ENCODE measurements at places on chromosomes 6 and 20. TPM values are rescaled to one million over a fixed set of nuclear protein-coding genes. Genes with fewer than 3 reads are reported as not detected.

The ROMO1 gene
- polyA plus RNA-seq, result 755 TPM

The HLA-DRB1 gene
- polyA plus RNA-seq, result 45.4 TPM

The C6orf118 gene
- not detected for polyA plus RNA-seq

The IL17F gene
- polyA plus RNA-seq, result not detected

The C20orf141 gene
- not detected for polyA plus RNA-seq

The COL11A2 gene
- 0.67 TPM for polyA plus RNA-seq

The NELFE gene
- 62.6 TPM for polyA plus RNA-seq

GRCh38 chr6:149782337-149782736, 32.8 kb downstream of the PCMT1 start:
- no peak for DNase-seq

DNA sequence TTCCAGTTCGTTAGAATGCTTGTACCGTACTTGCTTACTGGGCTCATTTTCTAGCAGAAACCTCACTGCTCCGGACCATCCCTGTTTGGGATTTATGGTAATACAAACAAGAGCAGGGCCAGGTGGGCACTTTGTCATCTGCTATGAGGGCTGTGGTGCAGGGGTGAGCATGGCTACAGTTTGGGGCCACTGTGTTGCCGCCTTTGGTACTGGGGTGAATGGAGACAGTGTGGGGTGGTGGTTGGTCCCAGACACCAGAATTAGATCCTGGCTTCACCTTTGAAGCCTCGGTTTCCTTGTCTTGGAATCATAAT, 95.0 kb downstream of the TOX2 start:
- DNase-seq, result no peak

- DNase-seq, result no peak
Measured at GRCh38 chr20:5592823-5593739, 157.1 kb upstream of the SHLD1 start.

DNA sequence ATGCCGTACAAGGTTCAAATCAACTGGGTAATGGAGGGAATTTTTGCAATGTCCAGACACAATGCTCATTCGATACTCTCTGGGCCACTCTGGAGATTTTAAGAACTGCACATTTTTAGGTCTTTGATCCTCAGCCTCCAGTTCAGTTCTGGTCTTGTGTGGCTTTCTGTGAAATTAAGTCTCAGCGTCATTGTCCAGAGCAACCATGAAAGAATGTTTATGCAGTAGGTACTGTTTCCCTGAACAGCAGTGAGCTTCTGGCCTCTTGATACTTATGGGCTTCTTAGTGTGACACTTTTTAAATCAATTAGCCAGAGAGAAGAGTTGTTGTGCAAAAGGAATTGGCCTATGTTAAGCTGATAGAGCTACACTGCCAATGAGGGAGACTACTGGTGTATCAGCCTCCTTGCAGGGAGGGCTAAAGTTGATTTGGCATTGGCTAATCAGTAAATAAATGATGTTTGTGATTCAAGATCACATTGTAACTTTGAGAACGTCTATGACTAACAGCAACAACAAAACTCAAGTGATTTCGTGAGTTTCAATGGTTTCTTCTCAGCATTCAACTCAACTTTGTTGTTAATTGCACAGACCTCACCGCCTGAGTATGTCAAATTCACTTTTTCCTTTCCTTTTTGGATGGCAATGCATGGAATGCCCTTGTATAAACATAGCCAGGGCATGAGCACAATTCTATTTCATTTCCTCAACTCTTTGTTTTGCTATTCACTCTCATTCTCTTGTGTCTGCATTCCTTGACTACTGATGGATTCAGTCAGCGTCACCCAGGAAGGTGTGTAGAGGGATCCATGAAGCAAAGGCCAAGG, 85.1 kb downstream of the GJA1 start:
- DNase-seq, result no peak

GRCh38 chr6:32439602-32440214, at the start of gene HLA-DRA:
TSS of gene HLA-DRA (plus strand) at chr6:32439887. CDS start at chr6:32439951, 64 bp downstream.
- peak; percentile 94 for DNase-seq

GRCh38 chr20:10105046-10105445, 70.3 kb downstream of the ANKEF1 start:
- no peak for DNase-seq

DNA sequence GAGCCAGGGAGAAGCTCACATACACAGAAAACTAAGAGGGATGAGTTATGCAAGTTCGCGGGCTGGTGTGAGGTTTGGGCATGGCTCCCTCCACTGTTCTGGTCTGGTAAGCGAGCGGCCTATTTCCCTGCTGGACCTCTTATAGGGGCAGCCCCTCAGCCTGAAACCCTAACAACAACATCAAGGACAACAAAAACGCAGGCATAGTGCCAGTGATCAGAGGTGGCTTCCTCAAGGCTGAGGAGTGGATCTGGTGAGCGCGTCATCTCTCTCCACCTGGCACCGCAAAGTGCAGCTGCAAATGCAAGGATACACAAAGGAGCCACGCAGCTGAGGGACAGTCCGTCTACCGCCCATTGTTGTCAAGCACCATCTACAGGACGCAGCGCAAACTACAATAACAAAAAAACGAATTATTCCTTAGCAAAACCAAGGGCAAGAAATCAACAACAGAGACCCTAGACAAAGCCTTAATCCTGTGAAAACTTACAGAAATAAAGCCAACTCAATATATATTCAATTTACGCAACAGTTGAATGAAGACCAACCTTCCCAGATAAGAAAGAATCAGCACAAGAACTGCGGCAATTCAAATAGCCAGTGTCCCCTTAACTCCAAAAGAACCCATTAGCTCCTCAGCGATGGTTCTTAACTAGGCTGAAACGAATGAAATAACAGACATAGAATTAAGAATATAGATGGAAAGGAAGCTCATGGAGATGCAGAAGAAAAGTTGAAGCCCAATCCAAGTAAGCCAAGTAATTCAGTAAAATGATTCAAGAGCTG, 9.2 kb upstream of the DEFB110 start:
- peak; percentile 45 for DNase-seq

DNA sequence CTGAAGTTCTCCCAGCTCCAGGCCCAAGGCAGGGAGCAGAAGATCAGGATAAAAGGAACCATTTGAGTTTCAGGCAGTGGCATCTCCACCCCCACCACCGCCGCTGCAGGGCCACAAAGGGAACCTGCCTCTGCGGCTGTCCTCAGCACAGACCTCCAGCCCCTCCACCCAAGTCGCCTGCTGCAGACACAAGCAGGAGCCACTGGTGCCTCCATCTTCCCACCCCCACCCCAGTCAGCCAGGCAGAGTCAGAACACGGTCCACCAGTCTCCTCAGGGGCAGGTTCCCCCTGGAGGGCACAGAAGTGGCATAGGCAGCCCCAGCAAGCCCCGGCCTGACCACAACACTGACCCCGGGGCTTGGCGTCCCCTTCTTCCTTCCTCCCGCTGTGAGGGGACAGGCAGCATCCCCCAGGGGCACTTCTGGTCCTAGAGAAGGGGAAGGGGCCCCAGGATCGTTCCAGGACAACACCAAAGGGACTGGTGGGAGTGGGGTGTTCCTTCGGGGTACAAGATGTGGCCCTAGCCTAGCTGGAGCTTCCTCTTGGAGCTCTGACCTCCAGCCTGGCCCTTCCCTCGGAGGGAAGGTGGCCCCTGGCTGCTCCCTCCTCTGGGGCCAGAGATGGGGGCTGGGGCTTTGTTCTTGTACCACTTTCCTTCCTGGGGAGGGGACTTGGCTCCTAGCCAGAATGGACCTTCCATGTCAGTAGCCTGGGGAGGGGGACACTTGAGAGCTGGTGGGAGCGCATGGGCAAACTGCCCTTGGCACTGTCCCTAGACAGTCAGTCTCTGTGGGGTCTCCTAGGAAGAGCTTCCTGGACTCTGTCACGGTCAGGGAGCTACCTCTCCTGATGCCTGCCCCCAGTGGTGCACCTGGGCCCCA, 36.0 kb downstream of the YTHDF1 start:
- DNase-seq, result no peak

GRCh38 chr6:49570474-49571079, 20.1 kb downstream of the C6orf141 start:
- DNase-seq, result peak; percentile 12

GRCh38 chr20:358891-359555, 12.1 kb downstream of the NRSN2 start:
- DNase-seq, result no peak

DNA sequence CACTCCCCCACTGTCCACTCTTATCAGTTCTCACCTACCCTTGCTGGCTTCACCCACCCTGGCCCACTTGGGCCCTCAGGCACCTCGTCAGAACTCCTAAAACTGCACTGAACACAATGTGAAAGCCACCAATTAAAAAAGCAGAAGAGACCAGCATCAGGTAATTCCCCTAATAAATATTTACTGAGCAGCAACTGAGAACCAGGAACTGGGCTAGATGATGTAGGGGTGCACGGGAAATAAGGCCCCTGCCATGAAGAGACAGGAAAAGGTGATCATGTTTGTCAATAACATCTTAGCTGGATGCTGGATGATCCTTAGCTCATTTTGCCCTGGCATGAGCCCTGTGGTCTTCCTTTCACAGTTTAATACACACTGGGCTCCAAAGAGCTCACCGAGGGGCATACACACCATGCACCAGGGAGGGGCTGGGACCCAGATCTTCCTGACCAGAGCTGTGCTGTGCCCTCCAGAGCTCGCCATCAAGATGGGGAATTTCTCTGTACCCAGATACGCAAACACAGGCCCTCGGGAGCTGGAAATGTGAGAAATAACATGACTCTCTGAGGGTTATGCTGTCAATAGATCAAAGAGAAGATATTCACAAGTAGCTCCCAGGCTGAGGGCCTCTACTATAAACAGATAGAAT, 113.6 kb upstream of the SLC22A16 start:
- no peak for DNase-seq

DNA sequence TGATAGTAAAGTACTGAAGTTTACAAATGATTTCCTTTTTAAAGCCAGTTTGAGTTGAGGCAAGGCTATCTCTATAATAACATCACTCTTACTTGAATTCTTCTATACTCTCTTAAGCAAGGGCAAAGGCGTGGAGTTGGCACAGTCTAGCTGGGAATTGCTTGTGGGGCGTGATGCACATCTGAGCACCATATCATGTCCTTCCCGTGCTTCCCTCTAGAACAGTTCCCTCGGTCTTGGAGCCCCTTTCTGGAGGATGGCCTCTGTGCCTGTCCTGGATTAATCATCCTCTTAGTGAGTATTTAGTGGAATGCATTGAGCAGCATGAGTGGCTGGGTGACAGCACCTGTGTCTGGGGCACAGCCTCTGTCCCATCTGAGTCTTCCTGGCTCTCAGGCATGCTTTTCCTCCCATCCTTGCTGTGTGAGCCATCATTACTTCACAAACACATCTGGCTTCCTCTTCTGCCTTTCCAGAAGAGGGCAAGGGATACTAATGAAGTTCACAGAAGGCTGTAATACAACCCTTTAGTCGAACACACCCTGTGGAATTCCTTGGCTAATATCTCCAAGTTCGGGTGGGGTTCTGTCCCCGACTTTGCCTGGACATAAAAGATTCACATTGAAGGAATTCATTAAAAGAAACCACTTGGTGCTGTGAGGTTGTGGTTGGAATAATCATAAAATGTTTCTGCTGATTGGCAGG, 188.2 kb downstream of the FNDC1 start:
- no peak for DNase-seq

- no peak for DNase-seq
Measured at GRCh38 chr20:36728986-36729385, 16.9 kb downstream of the NDRG3 start.

DNA sequence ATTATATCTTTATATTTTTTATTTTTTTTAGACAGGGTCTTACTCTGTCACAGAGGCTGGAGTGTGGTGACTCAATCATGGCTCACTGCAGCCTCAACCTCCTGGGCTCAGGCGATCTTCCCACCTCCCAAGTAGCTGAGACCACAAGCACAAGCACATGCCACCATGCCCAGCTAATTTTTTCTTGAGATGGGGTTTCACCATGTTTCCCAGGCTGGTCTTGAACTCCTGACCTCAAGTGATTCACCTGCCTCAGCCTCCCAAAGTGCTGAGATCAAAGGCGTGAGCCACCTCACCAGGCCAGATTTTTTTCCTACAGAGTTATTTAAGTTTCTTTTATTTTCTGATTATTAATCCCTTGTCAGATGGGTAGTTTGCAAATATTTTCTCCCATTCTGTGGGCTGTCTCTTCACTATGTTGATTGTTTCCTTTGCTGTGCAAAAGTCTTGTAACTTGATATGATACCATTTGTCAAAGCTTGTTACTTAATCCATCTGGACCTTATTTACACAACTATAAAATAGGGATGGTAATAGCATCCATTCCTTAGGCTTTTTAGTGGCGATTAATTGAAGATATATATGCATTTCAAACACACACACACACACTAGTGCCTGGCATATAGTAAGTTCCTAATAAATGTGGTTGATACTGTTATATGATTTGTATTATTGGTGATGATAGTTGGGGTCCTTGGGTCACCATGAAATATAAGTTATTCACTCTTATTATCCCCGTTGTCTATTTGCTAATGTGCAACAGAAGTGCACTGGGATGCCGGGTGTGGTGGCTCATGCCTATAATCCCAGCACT, 187.1 kb downstream of the BCAS1 start:
- no peak for DNase-seq

DNA sequence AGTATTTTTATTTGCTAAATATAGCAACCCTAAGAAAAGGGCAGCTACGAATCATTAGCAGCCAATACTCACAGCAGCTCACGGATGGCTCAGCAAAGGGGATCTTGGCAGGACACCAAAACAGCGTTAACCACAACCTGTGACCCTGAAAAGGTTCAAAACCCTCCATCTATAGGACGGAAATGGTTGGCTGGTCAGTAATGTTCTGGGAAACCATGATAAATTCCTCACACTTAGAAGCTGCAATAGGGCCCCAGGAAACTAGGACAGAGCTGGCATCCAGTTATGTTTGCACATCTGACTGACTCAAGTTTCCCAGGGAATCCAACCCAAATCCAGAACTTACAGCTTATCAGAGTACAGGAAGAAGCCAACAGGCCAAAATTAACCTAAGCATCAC, 30.9 kb upstream of the PTPRT start:
- no peak for DNase-seq

DNA sequence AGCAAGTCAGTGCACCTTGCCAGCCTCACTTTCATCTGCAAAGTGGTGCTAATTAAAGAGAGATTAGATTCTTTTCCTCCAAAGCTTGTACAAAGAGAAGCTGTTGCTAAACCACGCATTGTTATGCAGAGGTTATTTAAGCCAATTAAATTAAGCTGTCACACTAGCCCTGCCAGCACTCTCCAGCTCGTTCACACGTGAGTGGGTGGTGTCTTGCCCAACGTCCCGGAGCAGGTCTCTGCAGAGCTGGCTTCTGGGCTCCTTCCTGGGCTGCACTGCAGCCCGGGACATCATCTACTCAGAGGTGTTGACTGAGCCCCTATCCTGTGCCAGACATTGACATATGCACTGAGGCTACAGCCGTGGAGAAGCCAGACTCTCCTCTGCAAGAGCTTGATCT, 401.6 kb upstream of the SULF2 start:
- DNase-seq, result no peak

DNA sequence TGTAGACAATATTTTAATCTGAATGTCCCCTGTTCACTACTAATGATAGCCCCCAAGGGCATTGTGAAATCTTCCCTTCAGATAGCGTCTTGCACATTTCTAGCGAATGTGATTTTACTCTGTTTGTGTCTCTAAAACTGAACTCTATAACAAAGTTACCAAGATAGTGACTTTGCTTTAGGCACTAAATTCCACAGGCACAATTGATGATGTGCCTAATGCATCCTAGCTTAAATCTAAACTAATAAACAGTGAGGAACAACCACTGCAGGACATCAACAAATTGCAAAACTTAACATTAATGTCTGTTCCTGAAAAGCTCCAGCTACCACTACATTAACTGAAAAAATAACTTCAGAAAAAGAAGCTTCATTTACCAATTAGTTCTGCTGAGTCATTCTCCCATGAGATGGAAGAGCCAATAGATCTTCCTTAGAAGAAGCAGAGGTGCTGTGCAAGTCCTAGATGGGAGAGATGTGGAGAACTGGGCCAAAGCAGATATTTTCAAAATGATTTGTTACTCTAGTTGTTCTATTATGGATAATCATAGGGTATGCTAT, 1065.0 kb downstream of the EPHA7 start:
- DNase-seq, result no peak
